ENCODE measurements at places on chromosomes 12 and 14.

DNA sequence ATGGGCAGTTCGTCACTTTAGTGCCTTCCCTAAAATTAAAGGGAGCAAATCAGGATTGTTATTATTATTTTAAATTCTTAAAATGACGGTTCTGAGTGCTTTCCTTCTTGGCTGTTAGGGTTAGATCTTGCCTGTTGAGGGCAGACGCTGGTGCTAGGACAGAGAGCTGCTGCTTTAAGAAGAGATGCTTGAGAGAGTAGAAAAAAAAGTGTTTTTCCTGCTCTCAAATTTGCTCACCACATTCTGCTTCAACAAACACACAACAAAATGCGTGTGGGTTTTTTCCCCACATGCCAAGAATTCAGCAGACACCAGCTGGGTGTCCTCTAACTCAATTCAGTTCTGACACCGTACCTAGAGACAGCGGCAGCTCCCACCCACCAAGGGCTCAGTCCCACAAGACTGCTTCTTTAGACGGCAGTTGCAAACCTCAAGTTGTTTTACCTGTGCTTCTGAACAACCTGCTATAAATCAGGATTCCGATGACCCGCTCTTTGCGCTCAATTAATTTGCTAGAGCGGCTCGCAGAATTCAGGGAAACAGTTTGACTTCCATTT, 75.8 kb upstream of the RIN3 start:
- DNase-seq: no peak

DNA sequence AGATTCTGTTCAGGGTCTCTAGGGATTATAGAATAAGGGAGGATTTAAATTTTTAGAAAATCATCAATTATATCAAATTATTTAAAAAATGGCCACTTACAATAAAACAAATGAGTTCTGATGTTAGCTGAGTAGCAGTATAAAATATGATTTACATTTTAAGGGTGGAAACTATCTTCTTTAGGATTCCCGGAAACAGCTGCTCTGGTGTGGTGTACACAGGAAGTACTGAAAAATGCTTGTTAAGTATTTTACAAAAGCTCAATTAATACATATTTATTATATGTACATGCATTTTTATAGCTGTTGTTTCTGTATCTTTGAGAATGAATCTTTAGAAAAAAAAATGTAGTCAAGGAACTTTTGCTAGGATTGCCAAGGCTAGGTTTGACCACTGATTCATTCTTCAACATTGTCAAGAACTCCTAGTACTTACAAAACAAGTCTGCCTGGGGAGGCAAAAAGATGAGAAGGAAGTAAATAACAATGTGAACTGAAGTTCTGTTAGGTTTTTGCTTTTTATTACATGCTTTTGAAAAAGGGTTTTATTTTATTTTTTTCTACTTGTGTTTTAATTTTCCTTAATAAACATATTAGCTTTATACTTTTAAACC, 48.0 kb downstream of the ARF6 start:
- DNase-seq: no peak

DNA sequence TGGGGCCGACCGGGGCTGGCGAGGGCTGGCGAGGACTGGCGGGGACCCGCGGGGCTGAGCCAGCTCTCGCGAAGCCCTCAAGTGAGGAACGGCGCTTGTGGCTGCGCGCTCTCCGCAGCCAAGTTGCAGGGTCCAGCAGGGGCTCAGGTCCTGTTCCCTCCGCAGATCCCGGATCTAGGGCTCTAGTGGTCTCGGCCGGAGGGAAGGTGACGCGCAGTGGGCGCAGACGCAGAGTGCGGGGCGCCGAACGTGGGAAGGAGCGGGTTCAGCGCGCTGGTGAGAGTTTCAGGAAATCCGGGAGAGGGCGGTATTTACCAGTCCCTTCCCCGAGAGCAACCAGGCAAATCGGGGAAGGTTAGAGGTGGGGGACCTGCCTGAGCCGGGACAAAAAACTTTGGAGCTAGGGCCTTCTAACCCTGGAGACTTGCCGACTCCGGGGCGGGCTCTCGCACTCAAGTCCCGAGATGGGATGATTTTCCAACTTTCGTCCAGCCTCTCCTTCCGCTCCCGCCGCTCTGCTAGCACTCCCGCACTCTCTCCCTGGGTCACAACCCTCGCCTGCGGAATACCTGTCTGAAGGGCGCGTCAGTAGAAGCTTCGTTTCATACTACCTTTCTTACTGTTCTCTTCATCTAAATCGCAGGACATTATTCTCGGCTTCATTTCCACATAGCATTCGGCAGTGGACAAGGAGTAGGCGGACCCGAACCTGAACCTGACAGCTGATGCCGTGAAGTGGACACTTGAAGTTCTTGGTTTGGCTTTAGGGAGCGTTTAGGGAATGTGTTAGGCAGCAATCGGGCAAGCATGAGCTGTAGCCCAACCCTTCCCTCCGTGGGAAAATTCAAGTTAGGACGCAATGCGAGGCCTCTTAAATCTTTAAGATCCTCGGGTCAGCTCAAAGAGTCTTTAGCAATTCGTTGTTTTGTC, 13.6 kb upstream of the PAX9 start:
- no peak for DNase-seq

- DNase-seq: no peak
Observed at GRCh38 chr12:92654929-92655328, 47.9 kb upstream of the PLEKHG7 start.

DNA sequence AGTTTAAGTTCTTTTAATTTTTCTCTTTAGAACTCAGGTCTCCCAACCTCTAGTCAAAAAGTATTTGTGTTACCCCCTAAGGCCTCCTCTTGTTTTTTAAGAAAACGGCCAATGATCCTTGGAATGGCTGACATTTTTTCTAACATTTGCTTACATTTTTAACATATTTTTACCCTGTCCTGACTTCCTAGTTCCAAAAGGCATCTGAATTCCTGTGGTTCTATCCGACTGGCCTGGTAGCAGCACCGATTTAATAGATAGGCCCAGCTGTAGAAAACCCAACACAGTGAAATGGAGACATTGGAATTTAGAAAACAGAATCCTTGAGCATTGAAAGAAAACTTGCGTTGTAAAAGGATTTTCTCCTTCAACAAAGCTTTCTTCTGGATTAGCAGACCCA, 134.7 kb upstream of the GSC start:
- no peak for DNase-seq

- DNase-seq: no peak
Observed at GRCh38 chr12:74685385-74685784, 147.8 kb downstream of the ATXN7L3B start.

GRCh38 chr12:93922583-93923006, 225.8 kb upstream of the PLXNC1 start:
- DNase-seq: no peak

DNA sequence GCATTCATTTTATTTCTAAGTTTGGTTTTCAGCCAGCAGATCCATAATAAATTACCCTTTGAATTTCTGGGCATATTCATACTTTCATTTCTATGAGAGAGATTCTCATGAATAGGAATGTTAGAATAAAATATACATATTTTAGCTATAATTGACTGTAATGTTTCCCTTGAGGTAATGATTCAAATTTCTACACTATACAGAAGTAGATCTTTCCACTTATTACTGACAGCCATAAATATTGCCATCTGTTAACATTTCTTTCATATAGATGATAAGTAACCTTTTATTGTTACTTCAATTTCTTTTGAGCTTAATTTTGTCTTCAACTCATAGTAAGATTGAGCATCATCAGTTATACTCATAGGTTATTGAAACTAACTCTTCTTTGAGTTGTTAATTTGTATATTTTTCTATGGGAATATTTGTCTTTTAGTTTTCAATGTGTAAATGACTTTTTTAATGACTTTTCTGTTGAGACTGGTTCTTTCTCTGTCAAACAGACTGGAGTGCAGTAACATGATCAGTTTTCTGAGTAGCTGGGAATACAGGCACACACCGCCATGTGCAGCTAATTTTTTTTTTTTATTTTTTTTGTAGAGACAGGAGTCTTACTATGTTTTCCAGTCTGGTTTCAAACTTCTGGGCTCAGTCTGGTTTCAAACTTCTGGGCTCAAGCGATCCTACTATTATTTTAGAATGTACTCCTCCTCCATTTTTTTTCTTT, 991.6 kb downstream of the SLC6A15 start:
- DNase-seq: no peak

GRCh38 chr14:35406506-35407305, 2.2 kb upstream of the NFKBIA start:
- DNase-seq: no peak

- no peak for DNase-seq
Observed at GRCh38 chr12:22228022-22228875, 106.3 kb downstream of the ST8SIA1 start.

DNA sequence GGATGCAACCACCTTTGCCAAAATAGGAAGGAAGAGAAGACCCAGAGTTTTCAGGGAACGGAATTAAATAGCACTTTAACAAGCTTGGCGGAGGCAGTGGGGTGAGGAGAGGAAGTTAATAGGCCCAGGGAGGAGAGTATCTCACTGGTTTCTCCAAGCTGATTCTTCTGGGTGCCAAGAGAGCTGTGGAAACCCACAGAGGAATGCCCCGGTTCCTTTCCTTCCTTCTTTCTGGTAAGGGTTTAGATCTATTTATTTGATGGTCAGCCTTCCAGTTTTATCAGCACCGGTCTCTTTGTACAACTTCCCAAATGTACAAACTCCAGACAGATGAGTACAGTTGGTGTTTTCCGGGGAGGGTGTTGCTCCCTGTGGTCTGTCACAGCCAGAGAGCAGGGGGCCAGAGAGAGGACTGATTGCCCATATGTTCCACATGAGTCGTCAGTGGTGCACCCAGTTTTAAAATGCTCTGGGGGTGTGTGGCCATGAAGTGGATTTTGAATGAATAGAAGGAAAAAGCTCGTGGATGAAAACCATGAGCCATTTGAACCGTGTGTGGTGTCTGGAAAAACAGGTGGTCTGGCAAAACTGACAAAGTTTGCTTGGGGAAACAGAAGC, 26.6 kb downstream of the PRKCH start:
- no peak for DNase-seq

DNA sequence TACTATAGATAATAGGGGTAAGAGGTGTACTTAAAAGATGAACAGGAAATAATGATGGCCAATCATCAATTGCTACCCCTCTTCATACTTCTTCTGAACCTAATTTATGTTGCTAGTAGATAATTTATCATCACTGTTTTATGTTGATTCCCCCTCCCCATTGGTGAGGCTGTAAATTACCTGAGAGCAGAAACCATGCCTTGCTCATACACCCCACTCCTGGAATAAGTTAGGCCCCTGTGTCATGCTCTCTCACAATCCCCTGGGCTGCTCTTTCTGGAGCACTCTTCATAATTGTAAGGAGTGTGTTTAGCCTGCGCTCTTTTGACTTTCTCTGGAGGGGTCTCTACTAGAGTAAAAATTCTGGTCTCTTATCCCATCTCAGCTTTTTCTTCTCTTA, 180.7 kb downstream of the PAH start:
- DNase-seq: no peak

- no peak for DNase-seq
Observed at GRCh38 chr12:1884651-1885050, 33.8 kb downstream of the CACNA2D4 start.

DNA sequence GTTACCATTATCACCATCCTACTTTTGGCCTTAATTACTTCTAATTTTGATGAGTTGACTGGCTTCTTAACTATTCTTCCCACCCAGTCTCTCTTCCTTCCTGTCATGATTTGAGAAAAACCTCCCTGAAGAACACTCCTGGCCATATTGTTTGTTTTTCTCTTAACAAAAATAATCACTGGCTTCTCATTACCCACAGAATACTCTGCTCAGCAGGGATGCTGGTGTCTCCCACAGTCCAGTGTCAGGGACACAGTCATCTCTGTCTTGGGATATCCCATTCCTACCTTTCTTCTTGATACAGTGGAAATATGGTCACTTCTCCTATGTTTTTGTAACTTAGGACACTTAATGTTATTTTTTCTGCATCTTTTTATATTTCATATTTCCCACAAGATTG, 103.7 kb downstream of the SRGAP1 start:
- DNase-seq: no peak

GRCh38 chr14:100586403-100587085, 673 bp downstream of the BEGAIN start:
- DNase-seq: peak; percentile 15

Measured in CD4-positive, alpha-beta T cell treated with Interleukin-15 for 1 hour (primary cell).